Effector CD8-positive, alpha-beta T cell (primary cell): ENCODE measurements at places on chromosomes 2 and 18.

DNA sequence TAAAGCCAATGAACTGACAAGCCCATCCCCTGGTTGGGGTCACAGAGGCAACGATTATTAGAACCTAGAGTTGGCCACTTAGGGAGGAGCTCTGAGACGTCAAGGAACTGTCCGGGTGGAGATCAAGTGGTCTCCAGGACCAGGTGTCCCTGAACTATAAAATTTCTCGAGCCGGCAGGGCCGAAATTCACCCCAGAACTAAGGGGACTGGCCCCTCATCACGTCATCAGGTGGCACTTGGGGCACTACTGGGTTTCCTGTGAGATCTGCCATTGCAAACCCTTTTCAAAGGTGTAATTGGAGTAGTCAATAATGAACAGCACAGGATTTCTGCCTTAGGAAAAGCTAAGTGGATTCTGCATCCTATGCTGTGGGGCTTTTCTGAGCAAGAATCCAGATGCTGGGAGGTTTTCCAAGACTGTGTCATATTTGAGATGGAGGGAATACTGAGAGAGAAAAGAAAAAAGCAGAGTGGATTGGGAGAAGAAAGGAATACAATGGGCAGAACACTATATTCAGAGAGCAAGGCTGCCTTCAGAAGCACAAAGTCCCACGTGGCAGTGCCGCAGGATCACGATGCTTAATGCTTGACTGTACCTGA is 113.6 kb downstream of the ALPK2 start:
- no peak for DNase-seq

- DNase-seq, result no peak
These were observed 553.8 kb downstream of the EPHA4 start for GRCh38 chr2:221018262-221018661.

DNA sequence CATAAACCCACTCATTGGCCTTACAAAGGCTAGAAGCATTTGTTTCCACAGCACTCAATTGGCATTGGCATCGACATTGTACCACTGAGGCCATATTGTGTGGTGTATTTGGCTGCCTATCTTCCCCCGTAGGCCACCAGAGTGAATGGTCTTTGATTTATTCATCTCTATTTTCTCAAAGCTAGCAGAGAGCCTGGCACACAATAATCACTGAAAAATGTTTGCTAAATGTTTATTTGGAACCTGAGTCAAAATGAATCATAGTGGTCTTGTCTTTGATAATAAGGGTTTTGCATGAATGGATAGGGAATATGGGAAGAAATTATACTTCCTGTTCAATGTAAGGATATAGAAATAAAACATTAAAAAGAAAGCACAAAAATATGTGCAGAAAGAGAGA is 107.3 kb upstream of the SLC8A1 start:
- no peak for DNase-seq

DNA sequence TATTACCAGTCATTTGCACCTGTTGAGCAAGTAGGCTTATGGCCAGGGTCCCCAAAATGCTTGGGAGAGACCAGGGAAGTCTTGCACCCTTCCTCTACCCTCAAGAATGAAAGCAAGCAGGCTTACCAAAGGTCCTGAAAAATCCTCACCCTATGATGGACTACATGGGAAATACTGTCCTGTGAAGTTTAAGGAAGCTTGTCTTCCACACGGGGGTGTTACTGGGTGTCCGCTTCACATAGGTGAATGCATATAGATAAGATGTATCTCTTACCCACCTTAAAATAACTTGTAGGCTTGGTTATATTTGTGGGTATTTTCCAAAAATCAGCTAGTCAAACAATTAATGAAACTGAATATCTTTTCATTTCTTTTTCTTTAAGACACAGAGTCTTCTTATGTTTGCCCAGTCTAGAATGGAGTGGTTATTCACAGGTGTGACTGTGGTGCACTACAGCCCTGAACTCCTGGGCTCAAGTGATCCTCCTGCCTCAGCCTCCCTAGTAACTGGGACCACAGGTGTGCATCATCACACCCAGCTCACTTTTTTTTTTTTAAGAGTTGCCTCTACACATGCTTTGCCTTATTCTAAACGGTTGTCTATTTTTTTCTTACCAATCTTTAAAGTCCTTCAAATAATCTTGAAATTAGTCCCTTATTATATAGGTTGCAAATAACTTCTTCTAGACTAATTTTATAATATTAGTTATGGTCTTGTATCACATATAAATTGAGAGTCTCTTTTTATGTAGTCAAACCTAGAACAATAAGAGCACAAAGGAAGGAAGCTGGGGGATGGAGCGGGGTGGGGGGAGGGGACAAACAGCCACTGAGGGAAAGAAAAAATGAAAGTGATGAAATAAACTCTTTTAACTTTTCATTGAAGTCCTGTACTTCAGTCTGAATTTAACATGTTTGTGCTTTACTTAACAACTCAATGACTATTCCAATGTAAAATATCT is 49.0 kb downstream of the CERKL start:
- no peak for DNase-seq

DNA sequence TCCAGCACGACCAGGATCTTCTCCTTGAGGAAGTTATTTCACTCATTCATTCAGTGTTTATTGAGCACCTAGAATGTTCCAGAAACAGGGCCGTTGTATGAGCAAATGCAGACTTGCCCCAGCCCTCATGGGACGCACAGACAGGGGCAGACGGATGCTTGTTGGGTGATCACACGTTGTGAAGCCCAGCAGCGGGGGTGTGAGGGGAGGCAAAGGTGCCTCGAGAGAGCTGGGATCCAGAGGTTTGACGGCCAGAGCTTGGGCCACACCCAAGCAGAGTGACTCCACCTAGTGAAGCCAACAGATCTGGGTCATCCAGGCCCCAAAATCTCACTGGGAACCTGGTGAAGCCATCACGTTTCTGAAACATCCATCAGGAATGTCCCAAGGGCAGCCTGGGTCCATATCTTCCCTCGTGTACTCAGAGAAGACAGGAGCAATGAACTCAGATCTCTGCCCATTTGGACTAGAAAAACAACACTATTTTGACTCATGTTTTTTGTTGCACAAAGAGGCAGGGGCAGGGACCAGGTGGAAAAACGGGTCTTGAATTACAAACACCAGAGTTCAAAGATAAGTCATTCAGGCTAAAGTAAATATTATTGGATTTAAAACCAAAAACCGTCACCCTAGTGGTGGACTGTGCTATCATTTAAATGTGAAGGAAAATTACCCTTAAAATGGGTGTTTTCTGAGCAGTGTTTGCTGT is 54.9 kb upstream of the RBM44 start:
- DNase-seq, result no peak

DNA sequence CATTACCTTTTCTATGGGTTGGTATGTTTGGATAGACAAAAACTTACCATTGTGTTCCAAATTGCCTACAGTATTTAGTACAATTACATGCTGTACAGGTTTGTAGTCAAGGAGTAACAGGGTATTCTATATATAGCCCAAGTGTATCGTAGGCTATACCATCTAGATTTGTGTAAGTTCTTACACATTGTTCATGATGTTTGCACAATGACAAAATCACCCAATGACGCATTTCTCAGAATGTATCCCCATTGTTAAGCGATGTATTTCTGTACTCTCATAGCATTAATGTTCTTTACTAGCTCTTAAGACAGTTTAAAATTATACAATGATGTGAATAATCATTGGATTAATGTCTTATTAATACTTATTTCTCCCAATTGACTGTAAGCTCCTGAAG is 16.7 kb downstream of the TACR1 start:
- DNase-seq, result no peak

GRCh38 chr2:221961561-221961960 is 337.2 kb downstream of the PAX3 start:
- no peak for DNase-seq

DNA sequence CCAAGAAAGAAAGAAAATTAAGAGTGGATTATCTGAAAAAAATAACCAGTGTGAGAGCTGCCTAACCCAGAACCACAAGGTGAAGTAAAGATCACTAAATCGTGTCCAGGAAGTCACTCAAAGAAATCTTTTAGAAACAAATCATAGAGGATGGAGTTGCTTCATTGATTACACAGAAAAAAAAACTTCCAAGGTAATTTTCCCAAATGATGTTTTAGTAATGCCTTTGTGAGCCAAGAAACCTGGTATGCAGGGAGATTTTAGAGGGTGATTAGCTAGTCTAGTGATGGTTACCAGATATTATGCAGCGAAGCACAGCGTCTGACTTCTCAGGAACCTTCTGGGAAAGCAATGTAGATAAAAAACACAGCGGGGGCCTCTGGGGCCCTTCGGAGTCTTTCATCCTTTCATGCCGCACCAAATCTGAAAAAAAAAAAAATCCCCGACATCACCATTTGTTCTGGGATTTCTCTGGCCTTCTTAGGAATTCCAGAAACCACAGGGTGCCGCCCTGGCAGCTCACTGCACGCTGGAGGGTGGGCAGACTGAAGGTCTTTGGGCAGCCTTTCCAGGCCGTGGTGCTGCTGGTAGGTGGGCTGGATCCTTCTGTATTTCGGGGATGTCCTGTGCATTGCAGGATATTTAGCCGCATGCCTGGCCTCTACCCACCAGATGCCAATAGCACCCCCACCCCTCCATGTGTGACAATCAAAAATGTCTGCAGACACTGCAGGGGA is 17.3 kb downstream of the ALPK2 start:
- no peak for DNase-seq

DNA sequence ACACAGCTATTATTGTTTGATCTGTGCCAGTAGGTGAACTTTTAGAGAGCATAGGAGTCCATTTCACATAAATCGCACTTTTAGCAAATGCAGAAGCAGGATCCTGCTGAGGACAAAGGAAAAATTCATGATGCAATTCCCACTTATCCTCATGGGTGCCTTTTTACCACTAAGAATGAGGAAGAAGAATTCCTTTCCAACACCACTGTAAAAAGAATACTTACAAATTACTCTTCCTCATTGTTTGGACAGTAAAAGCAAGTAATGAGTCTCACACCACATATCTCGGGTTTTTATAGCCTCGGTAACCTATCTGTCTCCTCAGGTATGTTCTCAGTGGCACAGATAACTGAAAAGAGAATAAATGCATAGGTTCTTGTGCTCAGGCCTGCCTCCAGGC is 238.5 kb downstream of the MTX2 start:
- DNase-seq, result no peak

GRCh38 chr2:163319006-163319405 is 416.8 kb downstream of the FIGN start:
- no peak for DNase-seq

DNA sequence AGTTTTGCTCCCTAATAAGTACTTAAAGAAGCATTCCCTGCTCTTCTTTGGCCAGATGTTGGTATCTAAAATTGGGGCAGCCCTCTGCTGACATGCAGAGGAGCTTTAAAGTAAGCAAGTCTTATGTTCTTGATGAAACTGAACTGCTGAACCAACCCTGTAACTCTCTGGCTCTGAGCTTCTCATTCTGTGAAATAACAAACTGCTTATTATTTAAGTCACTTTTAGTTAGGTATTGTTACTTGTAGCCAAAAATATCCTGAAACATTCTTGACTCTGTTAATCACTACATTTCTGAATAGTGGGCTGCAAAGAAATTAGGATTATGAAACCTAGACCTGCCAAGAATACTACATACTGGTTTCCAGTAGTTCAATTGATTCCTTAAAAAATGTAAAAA is 15.5 kb downstream of the PPP3R1 start:
- DNase-seq, result no peak

DNA sequence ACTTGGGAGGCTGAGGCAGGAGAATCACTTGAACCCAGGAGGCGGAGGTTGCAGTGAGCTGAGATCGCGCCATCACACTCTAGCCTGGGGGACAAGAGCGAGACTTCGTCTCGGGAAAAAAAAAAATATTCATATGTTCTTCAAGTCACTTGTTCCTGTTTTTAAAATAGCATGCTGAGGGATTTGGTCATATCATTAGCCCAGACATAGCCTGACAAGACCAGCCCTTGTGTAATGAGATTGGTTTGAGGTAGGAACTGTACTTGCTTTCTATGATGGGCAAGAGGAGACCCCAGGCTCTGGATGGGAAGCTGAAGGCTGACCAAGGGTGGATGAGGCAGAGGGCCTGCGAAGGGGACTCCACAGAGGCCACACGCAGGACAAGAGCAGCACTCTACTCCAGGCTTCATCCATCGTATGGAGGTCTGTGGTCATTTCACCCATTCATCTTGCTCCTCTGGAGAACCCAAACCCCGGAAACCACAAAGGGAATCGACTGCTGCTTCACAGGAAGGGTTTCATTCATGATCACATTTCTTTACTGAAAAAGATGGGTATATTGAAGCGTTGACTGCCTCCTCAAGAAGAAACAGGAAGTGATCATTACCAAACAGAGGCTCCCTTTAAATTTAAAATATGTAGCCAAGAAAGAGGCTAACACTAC is 87.1 kb upstream of the ZNF397 start:
- DNase-seq, result no peak

- DNase-seq, result no peak
These were observed 207.0 kb downstream of the RAB3GAP1 start for GRCh38 chr2:135259123-135259522.

GRCh38 chr2:43576981-43577892 is 18.6 kb downstream of the THADA start:
- no peak for DNase-seq

DNA sequence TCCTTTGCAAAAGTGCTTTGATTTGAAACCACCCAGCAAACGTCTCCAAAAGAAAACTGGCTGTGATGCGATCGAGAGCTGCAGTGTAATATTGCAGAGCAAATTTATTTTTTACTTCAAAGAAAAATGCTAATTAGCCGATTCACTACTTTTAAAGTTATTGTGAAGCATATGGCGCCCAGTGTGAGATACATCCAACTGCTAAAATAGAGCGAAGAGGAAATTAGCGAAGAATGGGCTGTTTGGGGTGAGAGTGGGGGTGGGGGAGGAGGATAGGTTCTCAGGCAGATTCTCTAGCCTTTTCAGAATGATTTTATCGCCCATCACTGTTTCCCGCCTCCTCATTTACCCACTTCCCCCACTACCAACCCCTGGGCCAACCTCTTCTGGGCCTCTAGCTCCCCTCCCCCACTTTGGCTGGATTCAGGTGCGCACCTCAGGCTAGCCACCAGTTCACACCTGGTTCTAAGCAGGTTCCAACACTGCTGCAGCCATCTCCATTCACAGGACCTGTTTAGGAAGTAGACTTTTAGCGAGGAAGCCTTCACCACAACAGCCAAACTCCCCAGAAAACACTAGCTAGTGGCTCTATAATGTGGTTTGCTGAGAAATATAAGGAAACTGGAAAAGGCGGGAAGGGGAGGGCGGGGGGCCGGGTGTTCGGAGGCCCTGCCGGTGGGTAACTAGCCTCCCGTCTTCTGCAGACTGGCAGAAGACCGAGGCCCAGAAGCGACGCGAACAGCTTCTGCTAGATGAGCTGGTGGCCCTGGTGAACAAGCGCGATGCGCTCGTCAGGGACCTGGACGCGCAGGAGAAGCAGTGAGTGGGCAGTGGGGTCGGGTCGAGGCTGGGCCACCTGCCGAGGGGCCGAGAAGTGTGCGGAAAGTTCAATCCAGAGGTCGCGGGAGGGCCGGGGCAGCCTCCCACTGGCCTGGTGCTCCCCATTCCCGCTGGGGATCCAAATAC is 6.0 kb upstream of the OTX1 start:
- no peak for DNase-seq

GRCh38 chr2:16216558-16216945 is 276.2 kb downstream of the MYCN start:
- DNase-seq, result no peak
